ENCODE measurements at places on chromosomes 13 and 19. TPM values are rescaled to one million over a fixed set of nuclear protein-coding genes. Genes with fewer than 3 reads are reported as not detected.

Gene PBX4
- 0.51 TPM for total RNA-seq

Gene KCNC3
- total RNA-seq: 3.7 TPM

Gene HPN
- total RNA-seq: 98.2 TPM

Gene PPP1R12C
- total RNA-seq: 48.3 TPM

Gene CFAP97D2
- total RNA-seq: 3.2 TPM

DNA sequence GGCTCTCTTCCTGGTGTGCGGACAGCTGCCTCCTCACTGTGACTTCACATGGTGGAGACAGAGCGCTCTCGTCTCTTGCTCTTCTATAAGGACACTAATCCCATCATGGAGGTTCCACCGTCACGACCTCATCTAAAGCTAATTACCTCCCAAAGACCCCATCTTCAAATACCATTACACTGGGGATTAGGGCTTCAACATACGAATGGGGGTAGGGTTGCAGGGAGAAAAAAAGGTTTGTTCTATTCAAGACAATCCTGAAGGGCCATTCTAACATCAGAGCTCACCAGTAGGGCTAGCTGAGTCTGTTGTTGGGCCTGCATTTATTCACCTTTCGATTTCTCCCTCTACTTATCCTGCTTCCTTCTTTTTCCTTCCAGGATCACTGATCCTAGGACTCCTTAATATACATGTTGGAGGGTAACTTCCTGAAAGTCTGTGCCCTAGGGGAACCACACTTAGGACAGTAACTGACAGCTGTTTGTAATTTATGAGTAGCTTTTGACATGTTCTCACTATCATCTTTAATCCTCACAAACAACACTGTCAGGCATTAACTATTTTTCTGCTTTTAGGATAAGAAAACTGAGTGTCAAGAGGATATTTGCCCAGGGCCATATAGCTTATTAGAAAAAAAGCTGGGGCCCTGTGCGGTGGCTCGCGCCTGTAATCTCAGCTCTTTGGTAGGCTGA is 18.8 kb upstream of the GTF2F2 start:
- no peak for DNase-seq

- no peak for DNase-seq
These were observed 71.0 kb downstream of the ITGBL1 start for GRCh38 chr13:101523154-101524131.

GRCh38 chr19:37999309-38000213 is 92.6 kb downstream of the SIPA1L3 start:
- DNase-seq: no peak

- no peak for DNase-seq
These were observed 540.6 kb upstream of the MIR17HG start for GRCh38 chr13:90806892-90807291.

DNA sequence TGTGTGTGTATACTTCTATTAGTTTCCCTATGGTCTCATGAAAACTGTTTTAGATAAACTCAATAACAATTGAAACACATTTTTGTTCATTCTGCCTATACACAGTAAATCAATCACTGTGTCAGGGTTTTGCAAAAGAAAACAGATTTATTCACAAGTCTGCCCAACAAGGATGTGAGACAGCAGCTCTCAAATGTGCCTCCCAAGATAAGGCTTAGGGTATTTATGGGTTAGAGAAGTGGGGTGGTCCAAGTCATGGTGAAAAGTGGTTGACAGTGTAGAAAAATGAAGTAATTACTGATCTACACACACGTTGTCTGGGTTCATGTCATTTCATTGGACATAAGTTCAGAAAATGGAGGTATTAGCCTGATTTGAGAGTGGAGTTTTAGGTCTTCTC is 844.6 kb downstream of the SLITRK6 start:
- DNase-seq: no peak

GRCh38 chr19:58229255-58229639 is 533 bp downstream of the ZNF544 start:
- no peak for DNase-seq

DNA sequence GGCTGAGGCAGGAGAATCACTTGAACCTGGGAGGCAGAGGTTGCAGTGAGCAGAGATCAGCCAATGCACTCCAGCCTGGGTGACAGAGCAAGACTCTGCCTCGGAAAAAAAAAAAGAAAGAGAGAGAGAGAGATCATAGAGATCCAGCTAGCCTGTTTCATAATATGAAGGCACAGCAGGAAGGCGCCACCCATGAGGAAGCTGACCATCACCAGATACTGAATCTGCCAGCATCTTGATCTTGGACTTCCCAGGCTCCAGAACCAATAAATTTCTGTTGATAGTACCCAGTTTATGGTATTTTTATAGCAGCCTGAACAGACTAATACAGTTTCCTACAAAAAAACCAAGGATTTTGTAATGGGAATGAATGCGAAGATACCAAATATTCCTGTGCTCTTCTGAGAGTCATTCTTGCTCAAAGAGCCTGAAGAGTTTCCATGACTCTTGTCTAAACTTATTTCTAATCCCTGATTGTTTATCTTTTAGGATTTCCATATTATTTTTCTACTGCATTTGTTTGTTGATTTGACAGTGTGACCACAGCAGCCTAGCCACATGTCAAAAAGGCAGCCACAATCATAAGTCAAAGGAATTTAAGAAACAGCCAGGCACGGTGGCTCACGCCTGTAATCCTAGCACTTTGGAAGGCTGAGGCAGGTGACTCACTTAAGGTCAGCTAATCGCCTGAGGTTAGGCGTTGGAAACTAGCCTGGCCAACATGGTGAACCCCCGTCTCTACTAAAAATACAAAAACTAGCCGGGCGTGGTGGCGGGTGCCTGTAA is 37.7 kb upstream of the PDCD5 start:
- DNase-seq: no peak

DNA sequence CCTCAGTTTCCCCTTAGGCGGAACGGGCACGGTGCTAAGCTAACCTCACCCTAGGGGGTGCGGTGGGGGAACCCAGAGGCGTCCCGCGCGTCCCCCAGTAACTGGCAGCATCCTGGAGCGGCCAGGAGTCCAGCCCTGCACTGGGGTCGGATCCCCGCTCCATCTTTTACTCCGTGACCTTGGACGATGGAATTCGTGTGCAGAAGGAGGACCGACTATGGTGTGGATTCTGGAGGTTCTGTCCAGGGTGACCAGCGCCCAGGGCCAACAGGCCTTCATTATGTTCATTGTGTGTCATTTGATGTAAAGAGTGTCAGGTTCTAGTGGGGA is 630 bp downstream of the SPPL2B start:
- no peak for DNase-seq

- DNase-seq: no peak
These were observed 80.5 kb upstream of the MBNL2 start for GRCh38 chr13:97141564-97142005.

- DNase-seq: peak; percentile 52
These were observed 90.3 kb downstream of the KDM4B start for GRCh38 chr19:5059213-5059574.

- DNase-seq: peak; percentile 90
These were observed 25.0 kb downstream of the SH3GL1 start for GRCh38 chr19:4375164-4376027.

DNA sequence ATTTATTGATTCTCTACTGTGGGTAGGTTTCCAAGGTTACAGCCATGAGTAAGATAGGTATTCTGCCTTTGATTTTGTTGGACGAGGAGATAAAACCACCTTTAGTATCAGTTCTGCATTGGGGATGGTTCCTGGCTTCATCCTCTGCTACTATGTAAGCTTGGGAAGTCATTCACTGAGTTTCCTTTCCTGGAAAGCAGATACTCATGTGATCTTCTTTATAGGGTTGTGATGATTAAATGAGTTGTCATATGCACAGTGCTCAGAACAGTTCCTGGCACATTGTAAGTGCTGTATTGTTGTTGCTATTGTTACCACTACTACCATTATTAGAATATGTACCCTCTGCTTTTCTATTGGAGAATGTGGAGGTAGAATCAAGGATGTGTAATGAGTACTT is 13.1 kb upstream of the WTIP start:
- no peak for DNase-seq

DNA sequence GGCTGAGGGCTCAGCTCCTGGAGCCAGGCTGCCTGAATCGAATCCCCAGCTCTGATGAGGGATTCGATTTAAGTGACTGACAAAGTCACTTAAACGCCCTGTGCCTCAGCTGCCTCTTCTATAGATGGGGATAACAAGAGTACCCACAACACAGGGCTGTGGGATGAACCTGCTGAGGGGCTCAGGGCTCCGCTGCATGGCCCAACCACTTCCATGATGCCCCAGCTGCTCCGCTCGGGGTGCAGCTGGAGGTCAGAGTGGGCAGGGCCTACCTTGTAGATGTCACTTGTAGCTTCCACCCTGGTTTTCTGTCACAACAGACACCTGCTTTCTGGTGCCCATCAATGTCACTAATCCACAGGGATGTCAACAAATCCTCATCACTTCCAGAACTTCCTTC is 39.2 kb downstream of the STK24 start:
- DNase-seq: no peak

DNA sequence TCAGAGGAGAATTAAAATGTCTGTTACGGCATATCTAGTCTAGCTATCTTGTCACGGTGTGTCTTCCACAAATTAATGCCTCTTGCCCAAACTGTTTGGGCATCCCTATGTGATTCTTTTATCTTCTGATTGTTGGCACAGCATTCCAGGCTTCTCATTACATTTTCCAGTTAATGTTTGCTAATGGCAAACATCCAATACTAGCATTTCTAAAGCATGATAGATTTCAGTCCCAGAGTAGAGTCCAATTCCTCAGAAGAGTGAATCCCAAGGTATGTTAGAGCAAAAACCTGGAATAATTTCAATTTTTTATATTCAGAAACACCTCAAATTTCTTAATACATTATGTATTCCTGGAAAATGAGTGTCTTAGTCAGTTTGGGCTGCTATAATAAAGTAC is 684.5 kb upstream of the SLITRK1 start:
- DNase-seq: no peak

DNA sequence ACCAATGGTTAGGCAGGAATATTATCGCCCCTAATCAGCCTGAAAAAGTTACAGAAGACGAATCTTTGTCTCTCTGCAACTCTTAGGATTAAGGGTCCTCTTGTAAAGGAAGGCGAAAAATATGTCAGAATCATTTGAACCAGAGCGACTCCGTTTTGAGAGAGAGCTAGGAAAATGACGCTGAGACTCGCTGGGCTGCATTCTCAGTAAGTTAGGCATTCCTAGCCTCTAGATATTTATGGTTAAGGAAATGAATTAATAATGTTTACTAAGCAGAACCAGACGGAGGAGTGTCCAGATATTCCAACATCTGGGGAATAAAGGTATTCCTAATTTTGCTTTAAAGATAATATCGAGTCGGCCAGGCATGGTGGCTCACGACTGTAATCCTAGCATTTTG is 755 bp upstream of the ZNF726 start:
- no peak for DNase-seq

GRCh38 chr13:37257706-37258105 is 152.2 kb upstream of the CSNK1A1L start:
- no peak for DNase-seq

DNA sequence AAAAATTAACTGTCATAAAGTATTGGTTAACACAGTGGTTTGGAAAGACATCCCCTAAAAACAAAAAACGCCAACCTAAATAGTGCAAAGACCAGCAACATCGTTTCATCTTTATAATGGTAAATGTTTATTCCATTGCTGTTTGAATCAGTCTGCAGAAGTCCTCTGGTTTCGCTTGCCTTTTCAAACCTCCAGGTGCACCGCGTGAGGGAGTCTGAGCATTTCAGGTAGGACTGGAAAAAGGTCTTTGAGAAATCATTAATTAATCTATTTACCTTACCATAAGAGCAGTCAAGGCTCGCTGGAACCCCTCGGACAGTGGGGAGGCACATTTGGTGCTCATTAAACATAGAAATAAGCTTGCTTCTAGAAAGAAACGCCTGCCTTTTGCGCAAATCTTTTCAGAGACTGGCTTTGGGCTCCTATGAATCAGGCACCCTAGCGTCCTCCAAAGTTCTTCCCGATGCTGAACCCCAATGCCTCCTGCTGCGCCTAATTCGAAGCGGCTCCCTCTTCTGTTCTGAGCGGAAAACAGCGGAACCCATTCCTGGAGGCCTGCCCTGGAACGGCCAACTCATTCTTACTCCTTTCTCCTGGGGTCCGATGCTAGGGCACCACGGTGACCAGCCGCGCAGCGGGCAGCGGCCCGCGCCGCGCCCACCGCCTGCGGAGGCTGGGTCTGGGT is 951 bp upstream of the MTUS2 start:
- DNase-seq: no peak

- no peak for DNase-seq
These were observed 33.5 kb upstream of the SIN3B start for GRCh38 chr19:16795731-16796130.

GRCh38 chr19:48518207-48518606 is 6.6 kb upstream of the LMTK3 start:
- no peak for DNase-seq

GRCh38 chr19:3095441-3096191 is 1.5 kb downstream of the GNA11 start:
- peak; percentile 55 for DNase-seq

GRCh38 chr13:44617648-44618047 is 41.5 kb upstream of the TSC22D1 start:
- DNase-seq: no peak

DNA sequence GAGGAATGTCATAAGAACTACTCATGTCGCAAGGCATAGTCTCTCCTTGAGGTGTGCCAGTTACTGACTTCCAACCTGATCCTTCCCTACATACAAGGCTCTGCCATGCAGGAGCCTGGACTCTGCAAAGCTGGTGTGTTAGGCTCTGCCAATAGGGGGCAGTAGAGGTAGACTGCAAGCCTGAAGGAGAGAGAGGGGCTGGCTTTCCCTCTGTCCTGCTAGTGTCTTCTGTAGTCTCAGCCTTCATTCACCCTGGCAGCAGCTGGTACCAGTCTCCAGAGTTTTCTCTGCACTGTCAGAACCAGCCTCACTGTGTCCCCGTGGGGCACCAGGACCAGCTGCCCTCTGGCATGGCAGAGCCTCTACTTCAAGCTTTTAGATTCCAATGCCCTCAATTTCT is 14.5 kb downstream of the SHISA2 start:
- DNase-seq: no peak

DNA sequence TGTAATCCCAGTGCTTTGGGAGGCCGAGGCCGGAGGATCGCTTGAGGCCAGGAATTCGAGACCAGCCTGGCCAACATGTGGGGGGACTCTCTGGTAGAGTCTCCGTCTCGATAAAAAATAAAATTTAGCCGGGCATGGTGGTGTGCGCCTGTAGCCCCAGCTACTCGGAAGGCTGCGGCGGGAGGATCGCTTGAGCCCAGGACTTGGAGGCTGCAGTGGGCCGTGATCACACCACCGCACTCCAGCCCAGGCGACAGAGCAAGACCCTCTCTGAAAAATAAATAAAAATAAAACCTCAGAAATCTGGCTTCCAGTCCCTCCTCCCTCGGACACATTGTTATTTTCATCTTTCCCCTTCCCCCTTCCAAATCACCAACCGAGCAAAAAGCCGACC is 332 bp downstream of the IRGQ start:
- no peak for DNase-seq

DNA sequence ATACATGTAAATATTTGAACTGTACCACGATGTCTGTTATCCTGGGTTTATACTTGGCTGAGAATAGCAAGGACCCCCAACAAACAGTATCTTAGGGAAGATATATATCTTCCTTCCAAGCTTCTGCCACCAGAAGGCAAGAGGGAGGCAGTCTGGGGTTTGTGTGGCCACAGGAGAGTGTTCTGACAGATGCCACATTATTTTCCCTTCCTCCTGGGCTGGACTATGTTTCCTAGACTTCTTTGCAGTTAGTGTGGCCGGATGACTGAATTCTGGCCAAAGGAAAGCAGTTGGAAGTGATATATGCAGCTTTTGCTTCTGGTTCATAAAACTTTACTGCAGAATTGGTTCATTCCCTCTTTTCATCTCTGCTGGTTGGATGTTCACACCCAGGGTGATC is 39.9 kb upstream of the TMTC4 start:
- DNase-seq: no peak

GRCh38 chr13:60392131-60392530 is 4.9 kb upstream of the TDRD3 start:
- no peak for DNase-seq
